Omental fat pad (tissue), 4 donors: ENCODE measurements at places on chromosomes 16 and 17. TPM values are rescaled to one million over a fixed set of nuclear protein-coding genes. Genes with fewer than 3 reads are reported as not detected.

The ITGB3 gene
- total RNA-seq, result 17.8 TPM

The ASIC2 gene
- total RNA-seq, result not detected

The ALOX15 gene
- not detected for total RNA-seq

The FAM117A gene
- total RNA-seq, result 8.2 TPM

- no peak for DNase-seq
These were observed 19.9 kb upstream of the MMD start for GRCh38 chr17:55441544-55441943.

DNA sequence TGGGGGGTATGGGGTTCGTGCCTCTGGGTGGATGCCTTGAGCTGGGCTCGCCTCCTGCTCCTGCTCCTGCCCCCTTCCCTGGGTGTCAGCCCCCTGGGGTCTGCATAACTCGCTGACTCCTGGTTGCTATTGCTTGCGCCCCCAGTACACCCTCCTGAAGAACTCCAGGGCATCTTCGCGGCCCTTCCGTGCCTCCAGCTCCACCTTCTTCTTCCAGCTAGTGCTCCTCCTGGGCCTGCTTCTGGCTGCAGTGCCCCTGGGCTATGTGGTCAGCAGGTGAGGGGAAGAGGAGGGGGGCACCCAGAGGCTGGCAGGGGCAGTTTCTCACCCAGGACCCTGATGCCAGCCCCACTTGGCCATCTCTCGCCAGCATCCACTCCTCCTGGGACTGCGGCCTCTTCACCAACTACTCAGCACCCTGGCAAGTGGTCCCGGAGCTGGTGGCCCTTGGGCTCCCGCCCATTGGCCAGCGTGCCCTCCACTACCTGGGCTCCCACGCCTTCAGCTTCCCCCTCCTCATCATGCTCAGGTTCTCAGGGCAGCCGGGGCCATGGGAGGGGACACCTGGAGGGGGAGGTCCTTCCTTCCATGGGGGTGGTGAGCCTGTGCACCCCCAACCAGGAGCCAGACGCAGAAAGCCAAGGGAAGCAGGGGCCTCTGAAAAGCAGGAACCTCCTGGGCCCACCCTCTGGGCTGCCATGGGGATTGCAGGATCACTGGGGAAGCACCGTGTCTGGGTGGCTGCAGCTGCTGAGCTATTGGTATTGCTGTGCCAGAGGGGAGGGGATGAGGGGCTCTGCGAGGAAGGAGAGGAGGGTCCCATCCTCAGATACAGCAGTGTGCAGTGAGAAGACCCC lies 7.8 kb upstream of the C17orf99 start:
- no peak for DNase-seq

DNA sequence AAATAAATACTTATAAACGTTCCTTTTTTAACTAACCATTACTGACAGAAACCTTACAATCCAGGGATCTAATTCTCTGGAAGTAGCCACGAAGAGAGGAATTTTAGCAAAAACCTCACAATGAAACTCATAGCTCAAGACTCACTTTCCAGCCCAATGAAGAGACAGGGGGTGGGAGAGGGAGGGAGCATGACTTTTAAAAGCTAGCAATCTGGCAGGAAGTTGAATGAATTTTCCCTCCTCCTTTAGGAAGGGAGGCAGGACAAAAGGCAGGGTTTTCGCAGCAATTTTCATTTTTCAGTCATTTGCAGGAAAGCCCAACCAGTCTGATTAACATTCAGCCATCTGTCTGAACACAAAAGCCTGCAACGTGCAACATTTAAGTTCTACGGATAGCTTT lies 381.5 kb upstream of the PSMD7 start:
- no peak for DNase-seq

DNA sequence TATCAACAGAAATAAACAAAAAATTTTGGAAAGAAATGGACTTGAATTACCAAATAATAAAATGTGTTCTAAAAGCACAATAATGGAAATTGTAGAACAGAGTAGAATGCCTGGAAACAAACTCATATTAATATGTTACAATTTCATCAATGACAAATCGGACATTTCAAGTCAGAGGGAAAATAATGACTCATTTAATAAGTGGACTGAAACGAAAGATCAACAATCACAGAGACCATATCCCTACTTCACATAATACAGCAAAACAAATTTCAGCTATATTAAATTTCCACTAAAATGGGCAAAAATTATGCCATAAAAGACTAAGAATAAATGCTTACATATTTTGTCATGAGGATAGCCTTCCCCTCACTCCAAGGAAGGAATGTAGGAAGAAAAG lies 25.7 kb downstream of the CDYL2 start:
- no peak for DNase-seq

GRCh38 chr16:54506214-54506580 lies 219.6 kb upstream of the IRX3 start:
- DNase-seq, result no peak

DNA sequence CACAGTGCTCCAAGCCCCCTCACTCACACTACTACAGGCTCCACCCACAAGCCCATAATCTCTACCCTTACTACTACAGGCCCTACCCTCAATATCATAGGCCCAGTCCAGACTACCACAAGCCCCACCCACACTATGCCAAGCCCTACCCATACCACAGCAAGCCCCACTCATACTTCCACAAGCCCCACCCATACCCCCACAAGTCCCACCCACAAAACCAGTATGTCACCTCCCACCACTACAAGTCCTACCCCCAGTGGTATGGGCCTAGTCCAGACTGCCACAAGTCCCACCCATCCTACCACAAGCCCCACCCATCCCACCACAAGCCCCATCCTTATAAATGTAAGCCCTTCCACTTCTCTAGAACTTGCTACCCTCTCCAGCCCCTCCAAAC lies 13.8 kb downstream of the RIPOR1 start:
- DNase-seq, result no peak

- no peak for DNase-seq
These were observed 57.2 kb upstream of the CIBAR2 start for GRCh38 chr16:85169333-85170065.

DNA sequence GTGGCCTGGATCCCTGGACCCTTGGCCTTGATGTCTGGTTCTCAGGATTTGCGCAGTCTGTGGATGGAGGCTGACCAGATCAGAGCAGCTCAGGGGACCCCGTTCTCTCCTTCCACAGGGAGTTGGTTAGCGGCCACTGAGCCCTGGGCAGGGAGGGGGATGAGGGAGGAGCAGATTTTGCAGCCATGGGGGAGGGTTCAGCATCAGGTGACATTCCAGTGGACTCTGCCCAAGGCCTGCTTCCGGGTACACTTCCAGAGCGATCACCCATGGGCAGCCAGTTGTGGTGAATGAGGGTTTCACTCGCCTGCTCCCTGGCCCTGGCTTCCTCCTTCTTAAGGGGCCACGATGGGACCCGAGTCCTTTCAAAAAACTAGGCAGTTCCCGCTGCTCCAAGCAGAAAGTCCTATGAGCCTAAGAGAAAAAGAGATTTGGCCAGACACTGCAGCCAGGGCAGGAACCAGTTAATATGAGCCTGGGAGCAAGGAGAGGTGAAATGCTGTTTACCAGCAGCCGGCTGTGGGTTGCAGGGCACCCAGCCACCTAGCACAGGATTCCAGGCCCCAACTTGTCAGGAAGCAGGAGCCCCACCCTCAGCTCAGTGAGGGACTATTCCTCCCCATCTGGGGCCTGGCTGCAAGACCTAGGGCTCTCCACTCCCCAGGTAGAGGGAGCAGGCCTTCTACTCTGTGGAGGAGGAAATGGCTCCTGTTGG lies 4.7 kb upstream of the GPRC5C start:
- no peak for DNase-seq

GRCh38 chr17:69078864-69079263 lies 18.1 kb upstream of the ABCA9 start:
- DNase-seq, result no peak

DNA sequence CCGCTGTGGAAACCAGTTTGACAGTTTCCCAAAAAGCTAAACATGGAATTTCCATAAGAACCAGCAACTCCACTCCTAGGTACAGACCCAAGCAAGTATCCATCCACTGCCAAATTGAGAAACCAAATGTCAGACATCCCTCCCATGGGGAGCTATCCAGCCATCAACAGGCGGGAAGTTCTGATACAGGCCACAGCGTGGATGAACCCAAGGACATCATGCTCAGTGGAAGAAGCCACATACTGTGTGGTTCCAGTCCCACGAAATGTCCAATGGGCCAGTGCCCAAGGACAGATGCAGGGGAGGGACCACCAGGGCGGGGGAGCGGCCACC lies 12.6 kb upstream of the BAIAP2 start:
- no peak for DNase-seq

- DNase-seq, result no peak
These were observed 210.2 kb downstream of the KATNIP start for GRCh38 chr16:27759967-27760788.
